NCI-H1048 (cell line): ENCODE measurements at places on chromosomes 11 and 22.

GRCh38 chr11:105070306-105070705, 25.2 kb upstream of the CARD16 start:
- no peak for DNase-seq

DNA sequence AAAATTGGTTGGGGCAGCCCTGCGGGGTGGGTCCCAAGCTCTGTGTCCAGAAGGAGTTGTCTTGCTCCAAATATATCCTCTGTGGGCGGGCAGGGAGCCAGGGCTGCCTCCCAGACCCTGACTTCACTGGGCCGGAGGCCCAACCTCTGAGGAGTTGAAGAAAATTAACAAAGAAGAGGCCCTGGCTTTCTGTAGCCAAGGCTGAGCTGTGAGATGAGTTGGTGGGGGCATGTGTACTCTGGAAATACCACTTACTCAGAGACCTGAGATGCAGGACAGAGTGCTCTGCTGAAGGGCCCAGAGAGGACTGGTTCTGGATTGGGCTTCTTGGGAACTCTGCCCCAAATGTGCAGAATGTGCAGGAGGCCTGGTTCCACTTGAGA, 96.3 kb downstream of the SWAP70 start:
- no peak for DNase-seq

DNA sequence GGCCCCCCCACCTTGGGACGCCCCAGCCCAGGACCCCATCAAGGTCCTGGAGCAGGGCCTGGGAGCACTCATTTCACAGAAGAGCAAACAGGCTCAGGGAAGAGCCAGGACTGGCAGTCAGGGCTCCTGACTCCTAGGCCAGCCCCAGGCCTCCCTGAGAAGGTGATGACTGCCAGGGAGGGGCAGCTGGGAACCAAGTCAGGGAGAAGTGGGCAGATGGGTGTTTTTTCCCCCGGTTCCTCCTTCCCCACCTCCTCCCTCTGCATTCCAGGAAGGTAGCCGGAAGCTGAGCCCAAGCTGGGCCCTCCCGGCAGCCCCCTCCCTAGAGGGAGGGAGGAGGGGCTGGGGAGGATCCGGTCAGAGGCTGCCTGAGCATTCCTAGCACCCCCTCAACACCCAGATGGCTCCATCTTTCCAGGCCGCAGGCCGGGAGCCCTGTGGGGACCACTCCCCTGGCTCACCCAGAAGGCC, 19.6 kb downstream of the MYRF start:
- no peak for DNase-seq

DNA sequence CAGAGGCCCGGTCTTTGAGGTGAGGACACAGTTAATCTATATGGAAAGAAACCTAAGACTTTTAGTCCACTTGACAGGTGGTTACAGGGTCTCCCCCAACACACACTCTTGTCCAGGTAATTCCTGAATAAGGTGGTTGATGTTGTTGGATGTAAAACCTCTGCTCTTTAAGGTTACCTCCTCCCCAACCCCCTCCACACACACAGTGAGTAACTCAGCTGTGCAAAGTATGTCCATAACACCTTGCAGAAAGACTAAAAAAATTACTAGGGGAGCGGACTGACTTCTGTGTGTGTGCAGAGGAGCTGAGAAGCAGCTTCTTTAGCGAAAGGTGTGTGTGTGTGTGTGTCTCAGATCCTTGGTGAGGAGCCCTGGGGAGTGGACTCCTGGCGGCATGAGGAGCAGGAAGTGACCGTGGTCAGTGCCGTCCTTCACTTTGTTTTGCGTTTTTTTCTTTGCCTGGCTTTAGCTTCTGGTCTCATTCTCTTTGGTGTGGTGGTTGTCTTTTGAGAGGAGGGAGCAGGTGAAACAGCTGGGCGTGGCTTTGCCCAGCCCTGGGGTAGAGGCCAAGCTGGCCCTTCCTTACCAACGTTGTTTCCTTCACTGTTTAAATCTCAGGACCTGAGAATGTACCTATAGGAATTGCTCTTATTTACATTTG, 1.7 kb downstream of the ZBED4 start:
- no peak for DNase-seq

DNA sequence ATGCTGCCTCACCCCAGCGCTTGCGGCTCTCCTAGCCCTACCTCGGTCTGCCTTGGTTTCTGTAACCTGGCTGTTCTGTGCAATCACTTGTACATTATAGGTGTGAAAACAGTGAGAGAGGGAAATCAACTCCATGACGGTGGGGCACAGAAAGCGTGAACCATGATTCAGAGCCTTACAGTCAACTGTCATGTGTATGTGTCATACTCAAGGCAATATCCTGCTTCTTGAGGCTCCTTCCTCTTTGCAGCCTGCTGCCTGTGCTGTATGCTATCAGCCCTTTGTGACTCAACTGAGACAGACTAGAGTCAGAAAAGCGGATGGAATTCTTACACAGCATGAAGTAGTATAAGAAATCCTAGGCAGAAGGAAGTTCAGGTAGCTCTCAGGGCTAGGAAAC, 2.1 kb downstream of the NRIP3 start:
- DNase-seq, result no peak

DNA sequence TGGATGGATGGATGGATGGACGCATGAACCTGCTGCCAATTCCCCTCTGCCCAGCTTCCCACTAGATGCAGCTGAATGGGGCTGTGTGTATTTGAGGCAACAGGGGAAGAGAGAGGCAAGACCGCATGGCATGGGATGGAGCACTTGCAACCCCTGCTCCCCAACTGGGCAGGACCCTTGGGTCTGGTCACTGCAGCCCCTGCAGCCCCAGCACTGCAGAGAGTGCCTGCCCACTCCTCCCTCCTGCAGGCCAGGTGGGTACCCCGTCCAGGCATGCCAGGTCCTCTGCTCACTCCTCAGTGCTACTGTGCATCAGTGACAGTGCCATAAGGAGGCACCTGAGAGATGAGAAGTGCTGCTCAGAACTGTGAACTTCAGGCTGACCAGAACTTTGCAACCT, 40.3 kb downstream of the OSBPL5 start:
- DNase-seq, result no peak

DNA sequence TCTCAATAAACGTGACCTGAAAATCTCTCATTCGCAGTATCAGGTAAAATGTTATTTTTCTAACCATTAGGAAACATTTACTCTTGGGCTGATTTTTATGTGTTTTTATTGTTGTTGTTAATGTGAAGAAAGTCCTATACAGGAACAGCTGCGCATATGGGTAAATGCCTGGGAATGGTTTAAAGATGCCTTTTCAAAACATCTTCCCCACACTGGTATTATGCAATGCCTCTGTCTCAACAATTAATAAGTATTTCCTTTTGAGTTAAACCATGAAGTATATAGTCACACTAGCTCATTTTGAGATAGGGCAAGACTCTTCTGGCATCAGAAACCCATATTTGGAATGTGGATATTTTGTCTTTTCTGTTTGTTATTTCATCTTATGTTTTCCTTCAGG, 13.7 kb upstream of the LIN7C start:
- no peak for DNase-seq

- DNase-seq, result no peak
These were observed 2.4 kb downstream of the MAPK1 start for GRCh38 chr22:21865041-21865440.

DNA sequence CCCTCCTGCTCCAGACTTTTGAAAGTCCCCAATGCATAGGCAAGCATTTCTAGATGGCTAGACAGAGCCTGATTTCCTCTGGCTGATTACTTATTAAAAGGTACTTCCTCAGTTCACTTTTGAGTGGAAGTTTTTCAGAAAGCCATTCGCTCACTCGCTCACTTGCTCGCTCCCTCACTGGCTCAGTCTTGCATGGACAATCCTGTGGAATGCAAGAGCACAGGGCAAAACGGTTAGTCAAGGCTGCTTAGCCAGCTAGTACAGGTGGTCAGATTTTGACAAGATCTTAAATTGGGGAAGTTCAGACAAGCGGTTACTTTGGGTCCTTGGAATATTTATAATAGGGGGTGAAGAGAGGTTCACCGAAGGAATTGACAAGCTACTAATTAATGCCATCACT, 101.0 kb downstream of the ARL14EP start:
- DNase-seq, result no peak

DNA sequence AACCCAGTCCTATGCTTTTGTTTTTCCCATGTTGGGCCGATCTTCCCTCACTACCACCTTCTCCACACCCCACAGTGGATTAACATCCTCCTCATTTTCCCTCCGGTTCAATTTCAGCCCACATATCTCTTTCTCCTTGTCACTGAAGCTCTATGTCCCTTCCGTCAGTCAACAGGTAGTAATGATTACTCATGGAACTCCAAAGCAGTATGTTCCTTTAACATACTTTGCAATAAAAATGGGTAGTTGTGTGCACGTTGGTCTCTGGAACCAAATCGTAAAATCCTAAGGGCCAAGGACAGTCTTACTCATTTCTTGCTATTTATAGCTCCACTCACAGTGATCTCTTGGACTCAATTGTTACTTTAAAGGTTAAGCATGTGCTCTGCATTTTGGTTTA, 20.2 kb downstream of the AMOTL1 start:
- DNase-seq, result no peak

GRCh38 chr11:57779276-57779675, 17.7 kb downstream of the CTNND1 start:
- peak; percentile 37 for DNase-seq

GRCh38 chr11:2471048-2471803, 26.4 kb downstream of the KCNQ1 start:
- no peak for DNase-seq

DNA sequence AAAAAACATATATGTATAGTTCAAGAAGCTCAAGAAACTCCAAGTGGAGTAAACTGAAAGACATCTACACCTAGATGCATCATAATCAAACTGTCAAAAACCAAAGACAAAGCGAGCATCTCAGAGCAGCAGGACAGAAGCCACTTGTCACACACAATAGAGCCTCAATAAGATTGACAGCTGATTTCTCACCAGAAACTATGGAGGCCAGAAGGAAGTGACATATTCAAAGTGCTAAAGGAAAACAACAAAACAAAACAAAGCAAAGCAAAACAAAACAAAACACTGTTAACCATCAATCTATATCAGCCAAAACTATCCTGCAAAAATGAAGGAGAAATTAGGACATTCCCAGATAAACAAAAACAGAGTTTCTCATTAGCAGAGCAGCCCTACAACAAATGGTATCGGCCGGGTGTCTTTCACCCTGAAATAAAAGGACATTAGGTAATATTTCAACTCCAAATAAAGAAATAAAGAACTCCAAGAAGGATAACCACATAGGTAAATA, 65.8 kb upstream of the SEPTIN5 start:
- no peak for DNase-seq

GRCh38 chr22:31211482-31211861, 626 bp upstream of the LIMK2 start:
- DNase-seq, result no peak
